Stimulated activated effector memory CD8-positive, alpha-beta T cell treated with anti-CD3 and anti-CD28 coated beads, Interleukin-12 subunit alpha, Interleukin-12 subunit beta, amount 100 ng/mL, for 72 hours (primary cell): ENCODE measurements at places on chromosomes 6 and 20.
A peak's percentile ranks its signal among the peaks of the same experiment; 100 is the strongest.

- no peak for DNase-seq
These were observed 105.6 kb downstream of the ANKS1A start for GRCh38 chr6:34994693-34995092.

- no peak for DNase-seq
These were observed 130.0 kb upstream of the KCNK16 start for GRCh38 chr6:39452306-39453145.

DNA sequence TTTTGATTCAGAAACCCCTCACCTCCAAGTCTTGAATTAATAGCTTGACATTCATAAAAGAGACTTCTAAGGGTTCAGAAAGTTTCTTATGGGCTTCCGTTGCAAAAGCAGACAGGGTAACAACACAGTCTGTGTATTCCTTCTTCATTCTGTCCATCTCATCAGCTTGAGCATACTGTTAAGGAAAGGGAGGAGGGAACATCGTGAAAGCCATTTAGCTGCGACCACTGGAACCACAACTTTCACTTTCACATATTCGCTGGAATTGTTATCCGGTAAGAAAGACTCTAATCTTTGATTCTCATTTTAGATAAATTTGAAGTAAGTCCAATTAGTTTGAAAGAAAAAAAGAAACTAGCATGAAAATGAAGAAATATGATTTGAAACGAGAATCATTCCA is 174.4 kb downstream of the SYNE1 start:
- DNase-seq: no peak

DNA sequence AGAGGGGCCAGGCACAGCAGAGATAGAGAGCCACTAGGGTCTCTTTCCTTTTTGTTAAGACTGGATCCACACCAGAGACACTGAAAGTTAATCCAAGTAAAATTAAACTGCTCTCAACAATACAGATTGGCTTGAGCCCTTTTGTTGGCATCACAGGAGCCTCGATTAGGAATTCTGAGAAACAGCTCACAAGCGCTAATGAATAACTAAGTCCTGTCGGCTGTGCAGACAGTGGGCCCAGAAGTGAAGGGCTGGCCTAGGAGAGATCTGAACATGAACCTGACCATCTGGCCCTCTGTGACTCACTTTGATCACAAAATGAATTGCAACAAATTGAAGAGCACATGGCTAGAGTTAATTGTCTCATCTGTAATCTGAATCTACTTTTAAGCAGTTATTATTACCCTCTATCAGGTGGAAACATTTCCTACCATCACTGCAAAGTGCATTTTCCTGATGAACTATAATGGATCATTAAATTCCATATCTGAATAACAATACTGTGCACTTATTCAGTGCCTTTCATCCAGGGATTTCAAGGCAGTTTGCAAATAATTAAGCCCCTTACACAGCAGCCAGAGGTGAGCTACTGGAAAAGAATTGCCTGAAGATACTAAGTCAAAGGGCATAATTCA is 3.2 kb downstream of the BACH2 start:
- no peak for DNase-seq

DNA sequence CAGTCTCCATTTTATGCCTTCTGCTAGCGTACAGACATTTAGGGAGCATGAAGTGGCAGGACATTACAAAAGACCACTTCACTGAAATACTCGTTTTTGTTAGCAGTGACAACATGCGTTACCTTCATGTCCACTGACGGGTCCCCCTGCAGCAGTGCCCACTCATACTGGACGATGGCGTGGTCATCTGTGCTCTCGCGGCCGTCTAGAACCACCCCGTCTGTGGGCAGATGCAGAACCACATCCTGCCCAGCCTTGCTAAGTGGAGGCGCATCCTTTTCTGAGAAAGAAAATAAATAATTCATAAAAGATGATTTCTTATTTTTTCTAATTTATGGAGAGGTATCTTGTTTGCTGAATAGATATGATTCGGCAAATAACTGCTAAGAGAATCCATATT is 11.3 kb downstream of the LRP11 start:
- no peak for DNase-seq

- no peak for DNase-seq
These were observed 5.6 kb downstream of the FILIP1 start for GRCh38 chr6:75488033-75488432.

DNA sequence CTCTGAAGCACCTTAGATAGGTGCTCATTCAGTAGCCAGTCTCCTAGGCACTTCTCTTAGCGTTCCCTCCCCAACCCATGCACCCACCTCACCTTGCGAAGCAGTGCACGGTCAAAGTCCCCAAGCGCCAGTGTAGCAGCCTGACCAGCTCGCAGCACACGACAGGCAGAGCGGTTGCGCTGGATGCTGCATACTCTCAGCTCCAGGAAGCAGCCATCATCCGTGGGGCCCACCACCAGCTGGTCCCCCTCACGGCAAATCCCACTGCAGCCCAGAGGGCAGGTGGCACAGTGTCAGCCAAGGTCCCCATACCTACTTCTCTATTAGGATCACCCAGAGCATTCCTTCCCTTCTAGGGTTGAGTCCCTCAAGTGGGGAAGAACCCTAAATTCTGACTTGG is 6.5 kb downstream of the GTPBP2 start:
- no peak for DNase-seq

DNA sequence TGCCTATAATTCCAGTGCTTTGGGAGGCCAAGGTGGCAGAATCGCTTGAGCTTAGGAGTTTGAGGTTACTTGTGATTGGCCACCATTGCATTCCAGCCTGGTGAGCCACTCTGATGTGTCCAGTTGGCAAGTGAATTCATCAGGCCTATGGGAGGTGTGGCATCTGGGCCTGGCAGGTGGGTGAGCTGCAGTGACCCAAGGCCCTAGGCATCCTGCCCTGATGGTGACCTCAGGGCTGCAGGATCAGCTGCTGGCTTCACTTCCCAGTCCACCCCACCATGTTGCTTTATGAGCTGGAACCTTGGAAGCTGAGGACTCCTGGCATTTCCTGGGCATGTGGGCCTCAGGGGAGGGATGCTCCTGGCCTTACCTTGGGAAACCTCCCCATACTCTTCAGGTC is 20.5 kb downstream of the RSPH9 start:
- no peak for DNase-seq

DNA sequence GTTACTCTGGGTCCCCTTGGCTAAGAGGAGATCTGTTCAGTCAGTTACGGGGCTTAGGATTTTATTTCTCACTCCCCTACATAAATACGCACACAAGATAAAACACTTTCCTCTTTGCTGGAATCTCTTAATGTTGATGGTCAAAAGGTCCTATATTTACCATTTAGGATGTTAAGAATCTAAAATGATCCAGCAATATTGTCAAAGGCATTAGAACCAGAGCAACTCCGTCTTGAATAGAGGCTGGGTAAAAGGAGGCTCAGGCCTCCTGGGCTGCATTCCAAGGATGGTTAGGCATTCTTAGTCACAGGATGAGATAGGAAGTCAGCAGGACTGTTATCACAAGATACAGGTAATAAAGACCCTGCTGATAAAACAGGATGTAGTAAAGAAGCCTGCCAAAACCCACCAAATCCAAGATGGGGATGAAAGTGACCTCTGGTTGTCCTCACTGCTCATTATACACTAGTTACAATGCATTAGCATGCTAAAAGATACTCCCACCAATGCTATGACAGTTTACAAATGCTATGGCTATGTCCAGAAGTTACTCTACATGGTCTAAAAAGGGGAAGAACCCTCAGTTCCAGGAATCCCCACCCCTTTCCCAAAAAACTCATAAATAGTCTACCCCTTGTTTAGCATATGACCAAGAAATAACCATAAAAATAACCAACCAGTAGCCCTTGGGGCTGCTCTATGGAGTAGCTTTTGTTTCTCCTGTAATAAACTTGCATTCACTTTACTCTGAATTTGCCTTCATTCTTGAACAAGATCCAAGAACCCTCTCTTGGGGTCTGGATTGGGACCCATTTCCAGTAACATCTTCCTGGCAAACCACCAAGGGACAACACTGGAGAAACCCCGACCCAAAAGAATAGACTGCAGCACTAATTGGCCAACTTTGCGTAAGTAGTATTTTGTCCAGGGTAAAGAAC is 107.5 kb downstream of the DTNBP1 start:
- DNase-seq: no peak

DNA sequence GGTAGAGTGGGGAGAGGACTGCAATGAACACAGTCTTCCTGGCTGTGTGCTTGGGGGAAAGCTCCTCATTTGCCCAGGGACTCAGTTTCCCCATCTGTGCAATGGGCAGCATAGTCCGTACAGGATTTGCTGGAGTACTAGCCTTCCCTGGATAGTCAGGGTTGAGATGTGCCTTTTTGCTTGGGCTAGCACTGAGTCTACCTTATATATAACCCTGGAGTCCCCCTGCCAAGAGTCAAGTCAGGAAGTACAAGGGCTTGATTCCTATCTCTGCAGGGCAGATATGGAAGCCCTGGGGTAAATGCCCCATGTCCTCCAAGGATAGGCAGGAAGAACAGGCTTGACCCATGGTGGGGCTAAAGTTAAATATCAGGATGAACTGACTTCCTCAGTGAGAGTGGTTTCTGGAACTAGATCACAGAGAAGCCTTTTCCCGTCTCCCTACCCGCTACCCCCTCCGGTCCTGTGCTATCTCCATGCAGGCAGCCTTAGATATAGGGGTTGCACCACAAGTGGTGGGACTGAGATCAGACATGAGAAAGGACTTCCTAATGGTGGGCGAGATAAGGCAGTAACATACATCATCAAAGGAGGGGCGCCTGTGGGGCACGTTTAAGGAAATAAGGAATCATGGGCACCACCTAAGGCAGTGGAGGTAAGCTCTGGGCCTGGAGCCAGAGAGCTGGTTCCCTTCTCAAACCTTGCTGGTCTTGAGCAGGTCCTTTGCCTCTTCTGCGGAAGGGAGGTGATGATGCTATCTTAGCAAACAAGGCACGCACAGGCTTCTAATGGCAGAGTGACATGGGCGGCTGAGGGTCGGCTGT is 157.9 kb downstream of the MRPL14 start:
- DNase-seq: no peak

GRCh38 chr6:159085396-159085895 is 40.7 kb upstream of the TAGAP start:
- peak; percentile 40 for DNase-seq

- DNase-seq: no peak
These were observed 23.8 kb downstream of the MYB start for GRCh38 chr6:135204951-135205350.

- DNase-seq: no peak
These were observed 94.3 kb downstream of the RTN4IP1 start for GRCh38 chr6:106535012-106535411.

DNA sequence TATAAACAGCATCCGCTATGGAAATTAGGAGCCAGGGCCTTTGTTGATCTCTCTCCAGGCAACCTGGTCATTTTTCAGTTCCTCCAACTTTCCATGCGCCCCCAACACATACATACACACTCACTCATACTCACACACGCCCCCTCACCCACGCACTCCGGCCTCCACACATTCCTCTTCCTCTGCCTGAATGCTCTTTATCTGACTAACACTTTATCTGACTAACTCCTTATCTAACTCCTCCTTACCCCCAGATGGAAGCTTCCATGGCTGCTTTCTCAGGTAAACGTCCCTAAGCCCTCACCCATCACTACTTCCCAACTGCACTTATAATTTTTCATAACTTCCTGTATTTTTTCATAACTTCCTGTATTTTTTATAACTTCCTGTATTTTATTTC is 17.4 kb downstream of the CASS4 start:
- no peak for DNase-seq

DNA sequence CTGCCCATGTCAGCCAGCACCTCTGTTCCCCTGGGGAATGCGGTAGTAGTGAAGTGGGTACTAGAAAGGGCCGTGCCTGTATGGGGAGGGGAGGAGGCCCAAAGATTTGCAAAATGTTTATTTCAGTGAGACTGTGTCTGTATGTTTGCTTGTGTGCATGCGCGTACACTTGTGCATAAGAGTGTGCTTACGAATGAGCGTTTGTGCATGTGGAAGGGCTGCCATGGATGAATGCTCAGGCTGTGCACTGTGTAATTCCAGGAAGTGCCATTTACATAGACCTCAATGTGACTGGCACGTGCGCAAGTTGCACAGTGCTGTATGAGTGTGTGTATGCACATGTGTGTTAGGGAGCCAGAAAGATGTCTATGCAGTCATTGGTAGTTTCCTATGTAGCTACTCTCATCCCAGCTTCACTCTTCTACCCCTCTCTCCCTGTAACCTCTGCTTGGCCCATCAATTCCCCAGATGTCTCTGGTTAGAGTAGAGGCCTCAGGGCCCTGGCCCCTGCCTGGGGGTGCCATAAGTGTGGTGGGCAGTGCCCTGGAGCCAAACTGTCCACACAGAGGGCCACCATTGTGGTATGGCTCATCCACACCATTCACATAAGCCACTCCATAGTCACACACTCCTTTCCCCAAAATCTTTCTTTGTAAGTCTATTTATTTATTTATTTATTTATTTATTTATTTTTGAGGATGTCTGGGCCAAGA is 26.8 kb upstream of the SLC22A7 start:
- DNase-seq: no peak

DNA sequence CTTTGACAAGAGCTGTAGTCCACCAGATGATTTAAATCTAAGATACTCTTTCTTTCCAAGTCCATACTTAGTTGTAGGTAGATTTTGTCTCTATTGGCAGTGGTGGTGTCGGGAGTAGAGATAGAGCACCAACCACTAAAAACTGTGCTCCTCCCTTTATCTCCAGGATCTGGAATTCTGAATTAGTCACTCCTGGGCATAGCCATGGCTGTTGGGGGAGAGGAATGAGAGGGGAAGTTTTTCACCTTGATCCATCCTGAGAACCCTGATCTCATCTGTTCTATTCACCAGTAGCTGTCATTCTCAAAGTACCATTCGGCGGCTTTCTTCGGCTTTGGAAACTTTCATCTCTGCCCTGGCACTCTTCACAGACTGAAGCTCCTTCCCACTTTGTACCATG is 35.6 kb upstream of the NKX2-4 start:
- DNase-seq: no peak

DNA sequence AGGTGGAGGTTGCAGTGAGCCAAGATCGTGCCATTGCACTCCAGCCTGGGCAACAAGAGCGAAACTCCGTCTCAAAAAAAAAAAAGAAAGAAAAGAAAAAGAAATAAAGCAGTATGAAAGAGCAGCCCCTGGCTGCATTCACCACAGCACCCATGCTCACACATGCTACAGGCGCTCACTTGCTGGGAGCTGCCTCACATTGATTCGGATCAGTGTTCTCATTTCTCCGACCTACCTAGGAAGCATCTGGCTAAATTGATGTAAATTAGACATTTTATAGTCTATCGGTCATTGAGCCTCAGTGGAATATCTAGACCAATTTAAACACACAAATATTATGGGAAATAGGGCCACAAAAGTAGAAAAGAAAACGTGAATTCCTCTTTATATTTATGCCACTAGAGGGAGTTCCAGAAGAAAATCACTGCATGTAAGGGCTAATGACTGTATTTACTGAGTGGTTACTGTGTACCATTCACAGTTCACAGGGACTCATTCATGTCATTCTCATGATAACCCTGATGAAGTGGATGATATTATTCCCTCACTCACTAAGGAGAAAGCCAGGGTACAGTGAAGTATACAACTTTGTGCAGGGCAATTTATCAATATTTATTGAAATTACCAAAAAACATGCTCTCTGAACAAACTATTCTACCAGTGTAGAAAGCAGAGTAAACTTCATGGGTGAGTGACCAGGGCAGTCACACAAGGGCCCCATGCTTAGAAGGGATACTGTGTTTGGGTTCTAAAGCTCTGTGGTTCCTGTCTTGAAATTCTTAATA is 5.3 kb upstream of the MOG start:
- no peak for DNase-seq
